ENCODE measurements at places on chromosomes 1 and 21.

- DNase-seq = peak; percentile 91
These were observed 152.8 kb downstream of the TENT5C start for GRCh38 chr1:117758444-117759316.

GRCh38 chr1:68015369-68015768 lies 35.1 kb downstream of the DIRAS3 start:
- no peak for DNase-seq

- DNase-seq = peak; percentile 71
These were observed 25.9 kb downstream of the KIRREL1 start for GRCh38 chr1:158019171-158019868.

- DNase-seq = no peak
These were observed 70.1 kb upstream of the GORAB start for GRCh38 chr1:170461762-170462384.

GRCh38 chr1:220682901-220683576 lies 7.1 kb upstream of the C1orf115 start:
- DNase-seq = no peak

DNA sequence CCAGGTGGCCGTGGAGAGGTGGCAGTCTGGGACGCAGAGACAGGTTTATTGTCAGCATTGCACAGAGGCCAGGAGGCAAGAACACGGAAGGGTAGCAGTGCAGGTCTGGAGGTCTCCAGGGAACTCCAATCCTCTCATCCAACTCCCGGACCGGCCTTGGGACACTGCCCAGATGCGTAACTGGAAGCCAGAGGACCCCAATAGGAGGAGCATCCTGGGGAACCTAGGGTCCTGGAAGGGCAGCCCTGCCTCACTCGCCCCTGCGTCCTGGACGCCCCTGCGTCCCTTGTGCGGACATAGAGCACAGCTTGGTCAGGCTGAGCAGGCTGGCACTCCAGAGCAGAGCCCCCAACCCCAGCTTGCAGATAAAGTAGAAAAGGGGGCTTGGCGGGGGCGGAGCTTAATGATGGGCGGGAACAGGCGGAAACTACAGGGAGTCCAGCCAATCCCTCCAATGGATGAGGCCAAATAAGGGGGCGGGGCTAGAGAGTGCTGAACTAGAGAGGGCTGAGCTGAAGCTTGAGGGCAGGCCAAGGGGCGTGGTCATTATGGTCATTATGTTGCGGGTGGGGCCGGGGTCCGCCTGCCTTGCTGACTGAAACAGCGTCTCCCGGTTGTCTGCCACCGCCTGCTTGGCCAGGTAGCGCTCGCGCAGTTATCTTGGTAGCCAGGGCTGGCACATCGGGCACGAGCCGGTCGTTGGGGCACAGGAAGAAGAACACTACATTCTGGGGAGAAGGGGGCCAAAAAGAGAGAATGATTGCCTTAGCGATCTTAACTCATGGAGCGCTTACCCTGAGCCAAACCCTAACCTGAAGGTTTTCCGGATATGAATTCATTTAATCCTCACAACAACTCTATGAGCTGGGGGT lies 3.7 kb upstream of the ARHGEF19 start:
- no peak for DNase-seq

- no peak for DNase-seq
These were observed 1.7 kb downstream of the FAM78B start for GRCh38 chr1:166164995-166165660.

GRCh38 chr1:110857964-110858948 lies 14.7 kb upstream of the CD53 start:
- no peak for DNase-seq

GRCh38 chr21:32197896-32198295 lies 81.0 kb downstream of the MIS18A start:
- DNase-seq = no peak

DNA sequence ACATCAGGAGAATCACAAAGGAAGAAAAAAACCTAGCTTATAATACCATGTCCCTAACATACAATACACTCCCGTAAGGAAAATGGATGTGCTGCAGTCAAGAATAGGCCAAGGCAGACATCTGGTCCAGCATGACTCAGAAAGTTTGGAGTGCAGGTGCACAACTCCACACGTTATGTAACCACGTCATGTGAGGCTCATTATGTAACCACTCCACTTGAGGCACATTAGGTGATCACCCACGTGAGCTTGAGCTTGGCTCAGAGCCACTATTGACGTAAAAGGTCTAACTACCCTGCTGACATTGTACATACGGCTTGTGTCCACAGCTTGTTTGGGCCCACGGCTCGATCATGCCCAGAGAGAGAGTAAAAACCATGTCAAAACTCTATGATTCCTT lies 99.8 kb upstream of the C1orf21 start:
- no peak for DNase-seq

Data from iPS DF 6.9 (cell line).